EL (cell line): ENCODE measurements at places on chromosomes 13 and 19.

DNA sequence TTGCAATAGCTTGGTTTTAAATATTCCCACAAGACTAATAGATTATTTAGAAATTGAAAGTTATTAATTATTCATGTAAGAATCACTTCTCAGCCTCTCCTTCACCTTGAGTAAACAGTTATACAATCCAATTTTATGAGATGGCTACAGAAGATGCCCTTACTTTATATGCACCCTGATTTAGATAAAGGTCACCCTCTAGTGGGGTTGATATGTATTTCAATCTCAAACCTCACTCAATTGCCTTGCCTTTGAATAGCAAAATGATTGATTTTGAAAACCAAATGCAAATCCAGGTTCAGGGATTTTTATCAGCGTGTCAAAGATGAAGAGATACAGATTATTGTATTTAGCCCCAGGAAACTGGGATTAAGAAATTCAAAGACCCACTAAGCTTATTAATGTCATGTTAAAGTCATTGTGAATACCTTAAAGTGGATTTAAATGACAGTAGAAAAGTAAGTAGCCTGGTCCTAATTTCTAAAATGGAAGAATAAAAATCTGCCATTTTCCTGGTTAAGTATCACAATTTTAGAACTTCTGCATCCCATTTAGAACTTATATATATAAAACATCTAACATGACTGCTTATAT is 305.1 kb downstream of the ITGBL1 start:
- peak; percentile 48 for DNase-seq

DNA sequence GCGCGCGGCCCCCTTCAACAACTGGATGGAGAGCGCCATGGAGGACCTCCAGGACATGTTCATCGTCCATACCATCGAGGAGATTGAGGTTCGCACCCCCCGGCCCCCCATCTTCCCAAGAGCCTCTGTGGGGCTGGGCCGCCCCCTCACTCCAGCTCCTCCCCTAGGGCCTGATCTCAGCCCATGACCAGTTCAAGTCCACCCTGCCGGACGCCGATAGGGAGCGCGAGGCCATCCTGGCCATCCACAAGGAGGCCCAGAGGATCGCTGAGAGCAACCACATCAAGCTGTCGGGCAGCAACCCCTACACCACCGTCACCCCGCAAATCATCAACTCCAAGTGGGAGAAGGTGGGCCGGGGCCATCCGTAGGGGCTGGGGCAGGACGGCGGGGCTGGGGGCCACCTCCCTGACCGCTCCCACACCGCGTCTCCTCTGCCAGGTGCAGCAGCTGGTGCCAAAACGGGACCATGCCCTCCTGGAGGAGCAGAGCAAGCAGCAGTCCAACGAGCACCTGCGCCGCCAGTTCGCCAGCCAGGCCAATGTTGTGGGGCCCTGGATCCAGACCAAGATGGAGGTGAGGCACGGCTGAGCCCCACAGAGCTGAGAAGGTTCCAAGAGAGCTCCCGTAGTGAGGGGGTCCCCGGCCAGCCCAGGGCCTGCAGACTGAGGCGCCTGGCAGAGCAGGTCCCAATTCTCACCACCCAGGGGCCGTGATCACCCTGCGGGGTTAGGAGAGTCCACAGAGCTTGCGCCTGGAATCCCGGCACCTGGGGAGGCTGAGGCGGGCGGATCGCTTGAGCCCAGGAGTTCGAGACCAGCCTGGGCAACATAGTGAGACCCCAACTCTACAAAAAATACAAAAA is 20.1 kb downstream of the CAPN12 start:
- DNase-seq: no peak

DNA sequence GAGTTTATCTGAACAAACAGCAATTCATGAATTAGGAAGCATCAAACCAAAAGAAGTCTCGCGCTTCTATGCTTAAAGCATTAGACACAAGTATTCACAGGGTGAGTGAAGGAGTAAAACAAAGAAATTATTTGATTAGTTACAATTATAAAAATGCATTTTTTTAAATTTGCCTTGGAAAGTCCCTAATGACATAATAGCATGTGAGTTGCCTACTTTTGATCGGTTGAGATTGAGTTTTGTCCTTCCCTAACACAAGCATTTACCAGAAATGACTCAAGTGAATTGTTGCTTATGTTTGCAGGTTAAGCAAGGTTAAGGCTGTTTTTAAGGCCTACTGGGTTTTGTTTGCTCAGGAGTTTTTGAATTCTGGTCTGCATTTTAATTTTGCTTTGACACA is 389 bp upstream of the ZNF649 start:
- no peak for DNase-seq

- DNase-seq: peak; percentile 13
Measured at GRCh38 chr13:32121316-32121715, 89.7 kb downstream of the FRY start.

DNA sequence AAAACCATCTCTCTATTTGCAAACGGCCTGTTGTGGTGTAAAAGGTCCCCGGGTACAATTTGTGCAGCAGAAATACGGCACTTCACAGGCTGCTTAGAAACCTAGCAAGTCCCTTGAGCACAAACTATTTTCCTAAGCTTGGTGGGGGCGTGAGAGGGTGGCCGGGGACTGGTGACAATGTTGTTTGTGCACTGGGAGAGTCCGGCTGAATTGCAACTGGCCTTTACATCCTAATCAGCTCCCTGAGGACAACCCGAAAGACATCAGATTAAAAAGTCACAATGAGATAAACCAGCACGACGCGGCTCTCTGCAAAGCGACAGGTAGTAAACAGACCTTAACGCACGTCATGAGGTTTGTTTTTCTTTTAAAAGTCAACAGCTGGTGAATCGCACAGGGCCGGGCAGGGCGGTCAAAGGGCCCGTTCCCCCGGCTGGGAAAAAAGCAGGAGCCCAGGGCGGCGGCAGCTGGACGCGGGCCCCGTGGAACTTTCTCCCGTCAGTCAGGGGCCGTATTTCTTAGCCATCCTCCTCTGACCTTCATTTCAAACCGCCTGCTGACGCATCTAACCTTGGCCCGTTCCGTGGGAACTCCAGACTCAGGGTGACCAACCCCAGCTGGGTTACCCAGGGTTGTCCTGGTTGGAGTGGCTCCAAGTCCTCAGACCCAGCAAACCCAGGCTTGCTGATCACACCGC is 112.3 kb downstream of the GADD45B start:
- DNase-seq: no peak

DNA sequence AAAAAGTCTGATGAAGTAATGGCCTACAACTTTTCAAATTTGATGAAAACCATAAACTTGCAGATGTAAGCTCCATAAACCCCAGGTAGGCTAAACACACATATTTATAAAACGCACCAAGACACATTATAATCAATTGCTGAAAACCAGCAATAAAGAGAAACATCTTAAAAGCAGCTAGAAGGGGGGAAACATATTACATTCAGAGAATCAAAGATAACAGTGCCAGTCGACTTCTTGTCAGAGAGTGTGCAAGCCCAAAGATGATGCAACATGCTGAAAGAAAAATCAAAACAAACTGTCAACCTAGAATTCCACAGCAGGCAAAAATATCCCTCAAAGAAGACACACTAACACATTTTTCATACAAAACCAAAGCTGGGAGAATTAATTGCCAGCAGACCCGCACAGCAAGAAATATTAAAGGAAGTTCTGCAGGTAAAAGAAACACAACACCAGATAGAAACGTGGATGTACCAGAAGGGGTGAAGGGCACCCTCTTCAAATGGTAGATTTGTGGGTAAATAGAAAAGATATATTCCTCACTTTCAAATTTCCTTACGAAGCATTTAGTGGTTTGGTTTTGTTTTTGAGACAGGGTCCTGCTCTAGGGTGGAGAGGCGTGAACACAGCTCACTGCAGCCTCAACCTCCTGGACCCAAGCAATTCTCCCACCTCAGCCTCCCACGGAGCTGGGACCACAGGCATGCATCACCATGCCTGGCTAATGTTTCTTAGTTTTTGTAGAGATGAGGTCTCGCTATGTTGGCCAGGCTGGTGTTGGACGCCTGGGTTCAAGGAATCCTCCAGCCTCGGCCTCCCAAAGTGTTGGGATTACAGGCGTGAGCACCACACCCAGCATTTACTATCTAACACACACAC is 16.5 kb upstream of the ATP1A3 start:
- DNase-seq: peak; percentile 49

DNA sequence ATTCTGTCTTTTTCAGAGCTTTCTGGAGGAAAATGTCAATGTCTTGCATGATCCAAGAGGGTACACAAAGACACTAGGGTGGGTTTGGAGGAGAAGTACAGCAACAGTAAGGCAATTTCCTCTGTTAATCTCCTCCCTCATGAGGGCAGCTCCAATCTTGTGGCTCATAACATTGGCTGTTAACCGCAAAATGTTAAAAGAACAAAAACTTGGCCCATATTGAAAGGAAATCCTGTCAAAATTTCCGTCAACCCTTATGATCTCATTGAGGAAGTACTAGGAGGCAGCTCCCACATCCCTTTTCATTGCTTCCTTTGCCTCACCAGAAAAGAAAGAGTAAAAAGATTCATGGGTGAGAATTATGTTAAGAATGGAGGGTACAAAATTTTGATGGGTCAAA is 11.6 kb downstream of the OXGR1 start:
- no peak for DNase-seq
